Stimulated activated CD8-positive, alpha-beta memory T cell treated with anti-CD3 and anti-CD28 coated beads, Interleukin-7, amount 100 ng/mL, for 1 hour (primary cell): ENCODE measurements at places on chromosomes 2 and 18.

DNA sequence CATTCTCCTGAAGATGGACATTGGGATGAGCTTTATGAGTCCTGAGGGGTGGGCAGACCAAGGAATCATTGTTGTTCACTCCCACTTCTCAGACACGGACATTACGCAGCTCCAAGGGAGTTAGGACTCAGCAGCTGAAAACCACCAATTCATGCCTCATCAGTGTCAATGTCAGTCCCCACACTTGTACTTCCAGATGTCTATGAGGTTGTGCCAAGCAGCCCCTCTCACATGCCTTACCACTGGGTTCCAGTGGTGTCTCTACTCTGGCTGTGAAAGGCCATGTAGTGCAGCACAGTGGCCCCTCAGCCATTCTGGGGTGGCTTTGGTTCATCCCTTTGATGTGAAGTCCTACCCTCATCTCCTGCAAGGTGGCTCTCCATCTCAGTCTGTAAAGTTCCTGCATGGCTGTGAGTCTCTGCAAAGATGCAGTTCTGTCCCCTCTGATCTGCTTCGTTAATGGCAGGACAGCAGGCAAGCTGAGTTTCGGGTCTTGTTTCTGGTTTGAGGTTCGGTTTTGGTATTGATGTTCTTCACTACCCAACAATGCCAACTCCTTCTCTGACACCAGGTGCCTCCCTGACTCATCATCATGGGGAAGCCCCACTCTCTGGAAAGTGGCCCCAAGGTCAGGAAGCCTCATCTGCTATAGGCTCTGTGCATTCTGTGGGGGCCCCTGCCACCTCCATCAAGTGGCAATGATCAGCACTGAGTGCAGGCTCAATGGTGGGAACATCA, 14.0 kb upstream of the COL6A3 start:
- DNase-seq, result no peak

GRCh38 chr2:1749489-1750119, 5.3 kb upstream of the PXDN start:
- DNase-seq, result no peak

DNA sequence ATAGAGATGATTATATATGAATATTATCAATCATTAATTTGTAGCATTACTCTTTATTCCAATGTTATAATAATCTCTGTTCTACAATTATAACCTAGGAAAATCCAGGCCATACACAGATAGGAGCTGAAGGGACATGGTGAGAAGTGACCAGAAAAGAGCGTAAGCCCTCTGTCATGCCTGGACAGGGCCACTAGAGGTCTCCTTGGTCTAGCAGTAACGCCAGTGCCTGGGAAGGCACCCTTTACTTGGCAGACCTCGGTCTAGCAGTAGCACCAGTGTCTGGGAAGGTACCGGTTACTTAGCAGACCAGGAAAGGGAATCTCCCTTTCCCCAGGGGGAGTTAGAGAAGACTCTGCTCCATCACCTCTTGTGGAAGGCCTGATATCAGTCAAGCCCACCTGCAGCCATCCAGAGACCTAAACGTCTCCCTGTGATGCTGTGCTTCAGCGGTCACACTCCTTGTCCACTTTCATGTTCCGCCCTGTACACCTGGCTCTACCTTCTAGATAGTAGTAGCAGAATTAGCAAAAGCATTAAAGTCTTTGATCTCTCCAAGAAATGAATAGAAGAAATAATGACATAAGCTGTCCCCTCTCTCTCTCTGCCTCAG, 447.5 kb upstream of the FSIP2 start:
- no peak for DNase-seq

- no peak for DNase-seq
These were observed 109.1 kb upstream of the CRIM1 start for GRCh38 chr2:36246320-36246990.

DNA sequence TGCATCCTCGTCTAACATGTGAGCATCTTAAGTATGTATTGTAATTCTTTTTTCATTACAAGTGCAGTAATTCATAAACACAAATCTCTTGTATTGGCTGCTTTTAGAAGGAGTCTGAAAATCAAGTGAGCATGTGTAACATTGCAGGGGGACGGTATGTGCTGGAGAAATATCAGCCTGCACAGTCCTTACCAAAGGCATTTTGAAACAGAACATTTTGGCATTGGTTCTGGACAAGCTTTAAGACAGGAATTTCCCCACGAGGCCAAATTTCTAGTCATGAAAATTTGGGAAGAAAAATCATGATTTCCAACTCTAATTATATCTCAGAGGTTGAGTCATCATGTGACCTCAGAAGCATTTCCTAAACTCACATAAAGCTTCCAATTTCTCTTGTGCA, 24.7 kb upstream of the NRP2 start:
- DNase-seq, result no peak

DNA sequence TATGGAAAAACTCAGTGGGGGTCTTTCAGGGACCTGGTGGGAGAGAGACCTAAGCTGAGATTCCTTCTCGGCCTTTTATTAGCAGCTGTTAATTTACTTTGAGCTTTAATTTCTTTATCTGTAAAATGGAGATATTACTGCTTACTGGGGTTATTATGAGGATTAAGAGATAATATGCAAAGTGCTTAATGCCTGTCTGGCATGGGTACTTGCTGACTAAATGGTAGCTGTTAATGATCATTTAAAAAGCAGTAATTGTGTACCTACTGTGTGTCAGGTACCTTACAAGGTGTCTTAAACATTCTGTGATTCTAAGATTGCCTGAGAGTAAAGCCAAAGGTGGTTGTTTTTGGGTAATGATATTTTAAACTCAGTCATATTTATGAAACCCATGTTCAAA, 2.6 kb downstream of the ITGA6 start:
- no peak for DNase-seq

DNA sequence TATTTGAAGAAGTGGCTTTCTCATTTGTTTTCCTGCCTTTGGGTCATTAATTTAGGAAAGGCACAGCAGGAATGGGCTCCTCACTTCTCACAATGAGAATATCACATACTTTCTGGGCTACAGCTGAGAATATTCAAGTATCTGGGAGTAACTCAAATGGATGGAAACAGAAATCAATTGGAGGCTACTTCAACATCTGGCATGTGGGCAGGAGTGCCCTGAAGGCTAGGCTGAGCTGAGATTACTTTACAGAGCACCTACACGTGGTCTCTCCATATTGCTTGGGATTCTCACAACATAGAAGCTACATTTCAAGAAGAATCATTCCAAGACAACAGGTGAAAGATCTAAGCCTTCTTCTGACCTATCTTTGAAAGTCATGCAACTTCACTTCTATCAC, 325.4 kb downstream of the PID1 start:
- no peak for DNase-seq
